ENCODE measurements at places on chromosomes 7 and 10.

- no peak for DNase-seq
These were observed 185.8 kb downstream of the SNX10 start for GRCh38 chr7:26477381-26477990.

DNA sequence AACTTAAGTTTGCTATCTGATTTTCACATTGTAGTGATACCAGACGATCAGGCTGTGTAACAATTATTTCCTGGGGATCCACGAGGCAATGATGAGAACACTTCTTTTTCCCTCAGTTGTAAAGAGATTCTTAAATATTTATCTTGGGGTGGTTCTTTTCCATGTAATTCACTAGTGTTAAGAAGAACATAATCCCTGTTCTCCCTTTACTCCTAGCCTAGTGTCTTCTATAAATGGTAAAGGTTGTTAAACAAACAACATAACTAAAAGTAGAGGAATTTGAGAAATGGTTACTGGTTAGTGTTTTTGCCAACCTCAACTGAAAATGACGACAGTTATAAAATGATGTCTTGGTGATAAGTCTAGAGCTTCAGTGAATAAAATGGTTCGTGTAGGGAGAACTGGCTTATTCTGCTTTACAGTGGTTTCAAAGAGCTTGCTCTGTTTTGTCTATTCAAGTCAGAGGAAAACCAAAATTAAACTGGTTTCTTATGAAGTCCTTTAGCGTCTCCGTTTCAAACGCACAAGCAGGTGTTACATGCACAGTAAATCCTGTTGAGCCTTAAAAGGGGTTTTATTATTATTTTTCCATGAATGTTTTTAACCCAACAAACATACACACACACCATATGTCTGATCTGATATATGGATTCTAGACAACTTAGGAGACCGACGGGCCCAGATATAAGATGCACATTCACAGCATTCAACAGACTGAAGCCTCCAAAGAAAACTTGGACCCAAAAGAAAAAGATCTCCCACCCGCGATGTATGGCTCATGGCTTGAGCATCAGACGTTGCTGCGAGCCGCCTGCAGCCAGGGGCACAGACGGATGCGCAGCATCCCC is 1.1 kb downstream of the TBX20 start:
- DNase-seq = no peak

- DNase-seq = no peak
These were observed 260.7 kb upstream of the PRKCQ start for GRCh38 chr10:6840766-6841165.

DNA sequence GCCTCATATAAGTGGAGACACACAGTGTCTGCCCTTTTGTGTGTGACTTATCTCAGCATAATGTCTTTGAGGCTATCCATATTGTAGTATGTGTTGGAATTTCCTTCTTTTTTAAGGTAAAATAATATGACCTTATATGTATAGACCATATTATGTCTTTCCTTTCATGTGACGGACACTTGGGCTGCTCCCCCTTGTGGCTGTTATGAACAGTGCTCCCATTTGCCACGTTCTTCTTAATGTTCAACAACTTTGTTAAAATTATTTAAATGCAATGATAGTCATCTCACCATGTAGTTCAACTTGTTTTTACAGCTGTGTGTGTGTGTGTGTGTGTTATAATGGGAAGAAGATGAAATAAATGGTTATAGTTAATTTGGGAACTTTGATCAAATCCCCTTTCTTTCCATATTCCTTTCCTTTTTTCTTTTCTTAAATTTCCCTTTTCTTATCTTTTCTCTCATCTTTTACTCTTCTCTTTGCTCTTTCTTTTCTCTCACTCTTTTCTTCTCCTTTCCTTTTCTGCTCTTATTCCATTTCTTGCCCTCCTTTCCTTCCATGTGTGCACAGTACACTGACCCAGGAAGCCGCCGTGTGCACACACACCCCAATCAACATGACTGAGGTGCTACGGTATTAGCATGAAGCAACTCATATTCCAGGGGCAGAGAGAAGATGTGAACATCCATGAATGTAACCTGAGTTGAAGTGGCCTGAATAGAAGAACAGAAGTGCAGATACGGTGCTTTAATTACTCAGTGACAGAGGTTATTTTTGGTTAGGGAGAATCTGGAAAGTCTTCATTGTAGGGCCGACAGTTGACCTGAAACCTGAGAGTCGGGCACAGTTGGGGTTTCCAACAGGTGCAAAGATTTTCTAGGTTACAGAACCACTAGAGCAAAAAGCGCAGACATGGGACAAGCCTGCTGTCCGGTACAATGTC is 596.6 kb downstream of the SDK1 start:
- no peak for DNase-seq

DNA sequence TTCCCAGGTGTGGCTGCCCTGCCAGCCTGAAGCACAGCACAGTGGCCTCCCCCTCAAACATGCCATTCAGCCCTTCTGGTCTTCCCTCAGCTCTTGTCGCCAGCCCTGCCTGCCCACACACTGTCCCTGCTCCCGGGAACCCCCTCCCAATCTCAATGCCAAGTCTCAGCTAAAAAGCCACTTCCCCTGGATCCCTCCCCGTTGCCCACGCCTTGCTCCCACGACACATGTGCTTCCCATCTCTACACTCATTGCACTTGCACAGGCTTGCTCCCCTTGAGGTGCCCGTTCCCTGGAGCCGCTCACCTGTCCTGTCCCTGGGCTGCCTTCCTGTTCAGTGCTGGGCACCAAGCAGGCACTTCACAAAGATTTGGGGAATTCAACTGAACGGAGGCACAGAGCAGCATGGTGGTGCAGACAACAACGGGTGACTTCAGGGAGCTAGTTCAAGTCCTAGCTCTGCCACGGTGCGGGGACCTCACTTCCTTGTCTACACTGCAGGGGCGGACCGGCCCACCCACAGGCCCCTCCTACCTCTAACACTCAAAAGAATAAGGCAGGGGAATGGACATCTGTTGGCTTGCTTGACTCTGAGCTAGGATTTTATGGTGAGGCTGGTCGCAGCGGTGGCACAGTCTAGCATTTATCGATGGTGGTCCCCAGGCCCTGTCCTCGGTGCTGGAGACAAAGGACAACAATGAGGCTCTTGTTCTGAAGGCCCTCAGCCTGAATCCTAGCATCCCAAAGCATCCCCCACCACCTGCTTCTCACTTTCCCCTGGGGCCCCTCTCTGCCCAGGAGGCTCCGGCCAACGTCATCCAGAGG is 18.4 kb downstream of the RGS10 start:
- no peak for DNase-seq

Measured in AG04449 (cell line).